ENCODE measurements at places on chromosomes 2 and 18.

DNA sequence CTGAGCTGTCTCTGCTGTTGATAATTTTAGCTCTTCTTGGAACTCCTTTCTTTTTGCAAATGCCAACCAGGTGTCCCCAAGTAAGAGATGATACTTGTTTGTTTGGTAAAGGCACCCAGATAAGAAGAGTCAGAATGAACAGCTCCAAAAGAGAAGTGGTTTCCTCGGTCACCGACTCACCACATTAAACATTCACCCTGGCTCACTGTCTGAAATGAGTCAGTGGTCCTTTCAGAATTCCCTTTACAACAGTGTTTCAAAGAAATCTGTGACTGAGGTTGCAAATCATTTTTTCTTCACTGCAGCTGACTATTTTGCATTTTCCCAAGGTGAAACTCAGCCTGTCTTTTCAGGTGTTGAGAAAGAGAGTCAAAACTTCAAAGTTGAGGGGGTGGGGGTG lies 16.2 kb upstream of the CXCR4 start:
- no peak for DNase-seq

GRCh38 chr2:154158101-154158500 lies 286.4 kb downstream of the GALNT13 start:
- DNase-seq = peak; percentile 10

DNA sequence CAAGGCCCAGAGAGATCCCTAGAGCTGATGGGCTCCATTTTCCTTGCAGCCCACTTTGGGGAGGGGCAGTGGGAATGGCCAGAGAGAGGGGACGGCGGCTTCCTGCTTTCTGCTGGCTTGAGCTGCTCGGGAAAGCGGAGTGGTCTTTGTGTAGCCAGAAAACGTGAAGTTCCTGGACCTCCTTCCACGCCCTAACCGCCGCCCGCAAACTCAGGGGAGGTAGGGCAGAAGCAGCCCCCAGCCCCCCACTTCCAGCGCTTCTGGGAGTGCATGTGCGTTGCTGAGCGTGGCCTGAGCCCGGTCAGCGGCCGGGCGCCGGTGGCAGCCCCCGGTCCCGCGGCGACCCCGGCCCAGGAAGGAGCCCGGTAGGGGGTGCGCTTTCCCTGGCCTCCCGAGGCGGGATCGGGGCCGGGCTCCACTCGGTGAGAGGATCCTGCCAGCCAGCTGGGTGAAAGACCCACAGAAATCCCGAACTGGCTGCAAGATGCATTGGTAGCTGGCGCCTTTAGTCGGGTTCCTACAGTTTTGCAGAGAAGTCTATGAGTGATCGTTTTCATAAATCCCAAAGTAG lies 25.3 kb upstream of the BOD1L2 start:
- DNase-seq = no peak

GRCh38 chr2:196468394-196468793 lies 171.1 kb upstream of the CCDC150 start:
- no peak for DNase-seq

- no peak for DNase-seq
Measured at GRCh38 chr2:98720286-98720685, 10.6 kb downstream of the MGAT4A start.

DNA sequence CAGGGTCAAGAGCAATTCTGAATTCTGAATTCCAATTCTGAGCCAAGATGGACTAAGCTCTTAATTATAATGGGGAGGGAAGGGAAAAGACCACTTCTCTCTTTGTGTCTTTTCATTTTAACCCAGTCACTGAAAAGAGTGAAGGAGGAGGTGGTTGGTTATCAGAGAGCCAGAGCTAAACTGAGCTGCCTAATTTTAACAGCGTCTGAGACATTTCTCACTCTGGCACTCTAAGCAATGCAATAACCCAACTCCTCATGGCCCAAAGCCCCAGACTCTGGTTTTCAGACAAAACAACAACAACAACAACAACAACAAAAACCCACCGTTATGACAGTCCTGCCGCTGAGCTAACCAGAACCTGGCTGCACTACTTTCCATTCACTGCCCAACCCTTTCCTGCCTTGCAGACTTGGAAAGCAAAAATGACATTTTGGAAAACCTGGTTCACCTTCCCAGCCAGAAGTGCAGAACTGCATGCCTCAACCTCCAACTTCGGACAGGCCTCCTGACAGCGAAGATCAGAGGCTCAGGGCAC lies 1.0 kb downstream of the CHST10 start:
- no peak for DNase-seq

DNA sequence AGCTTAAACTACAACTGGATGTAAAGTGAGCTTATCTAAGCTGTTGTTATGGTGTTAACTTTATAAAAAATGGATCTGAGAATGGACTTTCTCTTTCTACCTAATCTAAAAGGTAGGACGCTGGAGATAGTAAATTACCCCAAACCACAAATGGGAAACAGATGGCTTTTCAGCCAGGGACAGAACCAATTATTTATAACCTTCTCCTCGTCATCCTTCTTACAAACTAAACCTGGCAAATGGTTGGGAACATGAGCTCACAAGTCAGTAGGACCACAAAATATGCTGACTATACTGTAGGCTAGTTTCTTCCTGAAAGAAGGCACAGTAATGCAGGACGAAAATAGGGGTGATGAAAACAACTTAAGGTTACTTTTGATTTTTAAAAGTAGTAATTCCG lies 32.7 kb upstream of the ZDBF2 start:
- no peak for DNase-seq

DNA sequence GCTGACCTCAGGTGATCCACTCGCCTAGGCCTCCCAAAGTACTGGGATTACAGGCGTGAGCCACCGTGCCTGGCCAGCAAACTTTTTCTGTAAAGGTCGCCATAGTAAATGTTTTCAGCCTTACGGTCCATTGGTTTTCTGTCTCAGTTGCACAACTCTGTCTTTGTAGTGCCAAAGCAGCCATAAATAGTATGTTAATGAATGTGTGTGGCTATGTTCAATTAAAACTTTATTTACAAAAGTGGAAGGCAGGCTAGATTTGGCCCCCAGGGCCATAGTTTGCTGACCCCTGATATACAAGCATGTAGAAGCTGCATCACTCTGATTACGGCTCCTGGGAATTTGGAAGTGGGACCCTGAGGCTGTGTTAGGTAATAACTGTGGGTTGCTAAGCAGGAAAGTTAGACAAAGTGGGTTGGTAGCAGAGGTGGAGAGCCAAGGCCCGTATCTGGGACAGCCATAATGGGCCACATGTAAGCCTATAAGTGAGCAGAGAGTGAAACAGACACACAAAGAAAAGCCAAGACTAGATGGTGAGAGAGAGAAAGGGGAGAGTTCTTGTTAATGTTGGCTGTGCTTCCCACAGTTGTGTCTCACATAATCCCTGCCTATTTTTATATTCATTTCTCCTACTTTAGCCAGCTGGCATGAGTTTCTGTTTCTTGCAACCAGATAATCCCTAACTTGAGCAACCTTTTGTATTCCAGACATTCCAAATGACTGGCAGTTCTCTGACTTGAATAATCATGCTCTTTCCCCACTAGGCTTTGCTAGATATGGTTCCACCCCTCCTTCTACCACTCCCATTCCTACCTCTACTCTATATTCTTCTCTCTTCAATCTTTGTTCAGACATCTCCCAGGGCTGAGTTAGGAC lies 223.3 kb upstream of the STON1 start:
- peak; percentile 91 for DNase-seq

GRCh38 chr2:205720451-205720902 lies 38.2 kb downstream of the NRP2 start:
- no peak for DNase-seq

- DNase-seq = no peak
Measured at GRCh38 chr2:226835420-226835795, 446 bp upstream of the RHBDD1 start.

GRCh38 chr18:8730080-8730827 lies 24.9 kb downstream of the MTCL1 start:
- DNase-seq = no peak

- no peak for DNase-seq
Measured at GRCh38 chr2:145350011-145350410, 830.1 kb upstream of the ZEB2 start.

- no peak for DNase-seq
Measured at GRCh38 chr2:26723475-26723874, 31.0 kb downstream of the KCNK3 start.

Data from retinal pigment epithelial cell (primary cell).